Activated CD8-positive, alpha-beta memory T cell treated with anti-CD3 and anti-CD28 coated beads for 4 hours (primary cell): ENCODE measurements at places on chromosomes 1 and 21.
A peak's percentile ranks its signal among the peaks of the same experiment; 100 is the strongest.

DNA sequence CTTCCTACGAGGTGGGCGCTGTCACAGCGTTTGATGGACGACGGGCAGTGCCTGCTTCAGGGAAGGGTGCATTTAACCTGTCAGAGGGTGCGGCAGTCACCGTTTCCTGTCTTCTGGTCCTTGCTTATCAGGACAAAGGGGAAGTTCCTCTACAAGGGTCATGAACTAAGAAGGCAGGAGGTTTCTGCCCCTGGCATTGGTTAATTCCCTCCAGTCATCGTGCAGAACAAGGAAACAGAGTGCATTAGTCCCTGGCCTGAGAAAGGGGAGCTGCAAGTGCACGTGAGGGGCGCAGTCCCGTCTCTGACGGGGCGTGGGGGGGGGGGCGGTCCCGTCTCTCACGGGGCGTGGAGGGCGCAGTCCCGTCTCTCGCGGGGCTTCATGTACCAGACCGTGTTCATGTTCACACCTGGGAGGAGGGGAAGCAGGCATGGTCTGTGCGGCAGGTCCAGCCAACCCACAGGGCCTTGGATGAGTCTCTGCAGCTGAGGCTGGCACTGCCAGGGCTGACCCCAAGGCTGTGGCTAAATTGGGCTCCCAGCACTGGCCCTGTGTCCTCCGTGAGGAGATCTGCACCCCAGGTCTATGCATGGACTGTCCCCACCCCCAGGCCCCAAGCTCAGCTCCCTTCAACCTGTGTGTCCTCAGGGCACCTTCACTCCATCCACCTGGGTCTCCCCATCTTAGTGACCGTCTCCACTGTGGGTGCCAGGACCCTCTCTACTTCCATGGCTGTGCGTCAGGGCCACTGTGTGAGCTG is 89.2 kb upstream of the COL6A1 start:
- DNase-seq, result no peak

DNA sequence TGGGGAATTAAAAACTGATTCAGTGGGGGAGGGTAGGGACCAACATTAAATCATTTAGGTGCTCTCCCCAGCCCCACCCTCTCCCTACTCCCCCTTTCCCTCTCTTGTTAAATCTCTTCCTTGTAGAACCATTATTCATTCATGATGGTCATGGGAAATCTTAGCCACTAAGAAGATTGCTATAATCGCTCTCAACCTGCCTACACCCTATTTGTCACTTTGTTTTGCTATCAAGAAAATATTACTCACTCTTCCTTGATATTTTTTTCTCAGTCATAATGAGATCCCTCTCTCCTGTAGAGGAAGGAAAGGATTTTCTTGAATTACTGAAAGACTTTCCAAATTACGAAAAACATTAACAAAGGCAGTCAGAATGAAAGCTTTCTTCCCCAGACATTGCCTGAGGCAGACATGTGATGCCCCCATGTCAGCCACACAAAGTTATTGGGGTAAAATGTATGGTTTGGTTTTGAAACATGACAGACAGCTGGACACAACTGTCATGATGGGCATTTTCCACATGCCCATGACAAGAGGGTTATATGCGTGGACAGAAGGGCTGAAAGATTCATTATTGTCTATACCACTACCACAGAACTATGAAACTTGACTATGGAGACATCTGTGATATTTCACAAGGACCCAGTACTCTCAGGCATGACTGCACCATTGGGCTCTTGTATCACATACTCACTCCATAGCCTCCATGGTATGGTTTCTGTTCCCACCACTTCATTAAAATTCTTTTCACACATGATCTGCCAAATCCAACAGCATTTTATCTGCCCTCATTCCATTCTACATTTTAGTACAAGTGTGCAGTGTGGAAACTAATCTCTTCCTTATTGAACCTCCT is 420.1 kb downstream of the DISC1 start:
- no peak for DNase-seq

DNA sequence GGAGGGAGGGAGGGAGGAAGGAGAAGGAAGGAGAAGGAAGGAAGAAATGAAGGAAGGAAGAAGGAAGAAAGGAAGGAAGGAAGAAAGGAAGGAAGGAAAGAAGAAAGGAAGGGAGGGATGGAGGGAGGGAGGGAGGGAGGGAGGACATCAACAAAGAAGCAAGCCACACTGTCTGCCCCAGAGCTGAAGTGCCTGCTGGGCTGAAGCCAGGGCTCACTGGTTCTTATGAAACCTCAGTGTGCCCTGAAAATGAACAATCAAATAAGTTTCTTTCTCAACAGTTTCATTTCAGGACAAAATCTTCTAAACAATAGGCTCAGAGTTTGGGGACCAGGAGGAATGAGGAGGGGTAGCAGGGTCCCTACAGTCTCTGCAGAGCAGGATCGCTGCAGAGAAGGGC is 21.1 kb downstream of the ARHGEF19 start:
- DNase-seq, result no peak

- no peak for DNase-seq
Observed at GRCh38 chr1:230194525-230194924, 127.5 kb downstream of the GALNT2 start.

DNA sequence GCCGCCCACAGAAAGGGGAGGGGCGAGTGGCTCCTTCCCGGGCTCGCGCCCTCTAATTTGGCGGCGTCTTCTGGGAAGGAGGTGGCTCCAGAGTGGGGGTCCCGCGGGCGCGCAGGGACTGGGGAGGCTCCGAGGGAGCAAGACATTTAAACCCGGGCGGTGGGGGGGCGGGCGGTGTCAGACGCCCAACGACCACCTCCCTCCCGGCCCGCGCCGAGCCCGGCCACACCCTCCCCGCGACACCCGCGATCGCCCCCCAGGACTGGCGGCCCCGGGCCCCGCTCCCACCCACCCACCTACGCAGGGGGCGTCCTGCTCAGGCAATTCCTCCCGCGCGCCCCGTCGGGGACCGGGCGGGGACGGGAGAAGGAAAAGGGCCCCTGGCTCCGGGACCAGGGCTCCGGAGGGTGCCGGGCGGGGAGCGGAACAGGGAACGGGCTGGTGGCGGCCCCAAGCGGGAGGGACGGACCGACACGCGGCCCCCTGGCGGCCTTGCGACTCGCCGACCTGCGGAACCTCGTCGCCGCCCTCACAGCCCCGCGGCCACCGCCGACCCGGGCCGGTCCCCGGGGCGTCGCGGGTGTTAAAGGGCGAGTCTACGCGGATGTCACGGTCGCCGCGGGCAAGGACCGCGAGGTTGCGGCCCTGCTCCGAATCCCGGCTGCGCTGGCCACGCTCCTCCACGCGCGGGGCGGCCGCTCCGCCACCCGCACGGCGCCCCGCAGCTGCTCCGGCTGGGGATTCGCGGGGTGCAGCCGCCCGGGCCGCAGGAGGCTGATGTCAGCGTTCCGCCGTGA is 94.0 kb upstream of the FMN2 start:
- DNase-seq, result no peak

GRCh38 chr1:47751996-47752451 is 245.2 kb downstream of the TRABD2B start:
- DNase-seq, result no peak

- no peak for DNase-seq
Observed at GRCh38 chr21:28325618-28326017, 667.1 kb downstream of the LTN1 start.

GRCh38 chr1:155085504-155086127 is 7.0 kb downstream of the EFNA3 start:
- DNase-seq, result peak; percentile 75

GRCh38 chr1:72946903-72947499 is 664.7 kb upstream of the NEGR1 start:
- DNase-seq, result no peak

GRCh38 chr1:240693036-240693435 is 81.1 kb upstream of the GREM2 start:
- DNase-seq, result no peak

- no peak for DNase-seq
Observed at GRCh38 chr1:35500439-35500838, 56.8 kb downstream of the KIAA0319L start.

GRCh38 chr1:222910699-222911098 is 95.9 kb downstream of the DISP1 start:
- DNase-seq, result no peak

DNA sequence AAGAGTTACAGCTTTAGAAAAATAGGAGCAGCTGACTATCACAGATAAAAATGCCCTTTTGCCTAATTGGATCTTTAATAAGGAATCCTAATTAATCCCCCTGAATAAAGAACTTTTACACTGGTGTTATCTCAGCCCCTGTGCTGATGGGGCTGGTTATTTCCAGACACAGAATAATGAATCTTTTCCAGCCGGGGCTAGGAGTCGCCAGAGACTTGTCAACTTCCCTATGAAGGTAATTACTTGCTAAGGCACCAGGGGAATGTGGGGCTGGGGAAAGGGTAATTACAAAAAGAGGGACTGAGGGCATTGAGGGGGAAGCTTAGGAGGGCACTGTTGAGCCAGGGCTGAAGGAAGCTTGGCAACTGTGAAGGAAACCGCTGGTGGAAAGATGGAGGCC is 34.5 kb downstream of the HMGB4 start:
- no peak for DNase-seq

GRCh38 chr1:168603501-168604110 is 27.2 kb downstream of the XCL1 start:
- peak; percentile 27 for DNase-seq

DNA sequence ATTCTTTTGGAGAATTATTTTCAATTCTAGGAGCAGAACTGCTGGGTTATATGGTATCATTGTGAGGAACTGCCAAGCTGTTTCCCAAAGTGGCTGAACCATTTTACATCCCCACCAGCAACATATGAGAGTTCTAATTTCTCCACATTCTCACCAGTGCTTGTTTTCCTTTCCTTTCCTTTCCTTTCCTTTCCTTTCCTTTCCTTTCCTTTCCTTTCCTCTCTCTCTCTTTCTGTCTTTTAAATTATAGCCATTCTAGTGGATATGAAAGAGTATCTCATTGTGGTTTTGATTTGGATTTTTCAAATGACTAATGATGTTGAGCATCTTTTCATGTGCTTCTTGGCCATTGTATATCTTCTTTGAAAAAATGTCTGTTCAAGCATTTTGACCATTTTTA is 45.3 kb downstream of the RUNX3 start:
- no peak for DNase-seq

DNA sequence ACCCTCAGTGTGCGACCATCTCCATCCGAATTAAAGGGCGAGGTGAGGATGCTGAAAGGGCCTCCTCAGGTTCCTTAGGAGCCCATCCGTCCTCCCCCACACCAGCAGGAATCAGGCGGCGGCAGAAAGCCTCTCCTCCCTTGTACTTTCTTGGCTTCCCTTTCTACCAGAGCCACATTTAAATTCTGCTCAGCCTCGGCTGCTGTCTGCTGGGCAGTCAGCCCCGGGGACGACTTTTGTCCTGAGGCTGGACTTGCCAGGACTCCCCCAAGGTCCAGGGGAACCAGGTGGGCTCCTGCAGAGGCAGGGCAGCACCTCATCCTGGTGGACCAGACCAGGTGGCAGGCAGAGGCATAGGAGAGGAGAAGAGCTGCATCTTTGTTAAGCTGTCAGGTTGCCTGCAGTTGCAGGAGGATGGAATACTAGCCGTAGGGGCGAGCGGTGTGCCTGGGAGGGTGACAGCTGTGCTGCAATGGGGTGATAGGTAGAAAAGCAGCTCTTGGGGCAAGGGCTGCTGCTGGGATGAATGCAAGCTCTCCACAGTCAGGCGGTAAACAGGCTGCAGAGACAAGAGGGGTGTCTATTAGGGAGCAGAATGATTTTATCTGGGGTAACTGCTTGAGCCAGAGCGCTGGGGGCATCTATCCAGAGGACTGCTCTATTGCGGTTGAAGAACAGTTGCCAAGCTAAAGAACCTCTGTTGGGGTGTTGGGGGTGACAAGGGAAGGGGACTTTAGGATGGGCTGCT is 46.2 kb upstream of the WASF2 start:
- DNase-seq, result no peak

DNA sequence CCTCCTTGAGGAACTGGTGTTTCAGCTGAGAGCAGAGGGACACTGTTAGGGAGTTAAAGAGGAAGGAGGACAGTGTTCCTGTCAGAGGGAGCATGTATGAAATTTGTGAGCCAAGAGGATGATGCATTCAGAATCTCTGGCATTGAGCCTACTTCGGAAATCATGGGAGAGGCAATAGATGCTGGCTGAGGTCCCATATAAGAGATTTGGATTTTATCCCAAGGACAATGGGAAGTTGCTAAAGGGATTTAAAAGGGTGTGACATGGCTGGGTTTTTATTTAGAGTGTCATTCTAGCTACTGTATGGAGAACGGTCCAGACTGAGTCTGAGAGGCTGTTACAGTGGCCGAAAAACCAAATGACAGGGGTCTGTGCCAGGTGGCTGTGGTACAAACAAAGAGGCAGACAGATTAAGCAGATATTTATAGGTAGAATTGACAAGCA is 403.2 kb upstream of the B3GALT2 start:
- no peak for DNase-seq

- no peak for DNase-seq
Observed at GRCh38 chr1:24514946-24515345, 12.3 kb downstream of the RCAN3 start.

DNA sequence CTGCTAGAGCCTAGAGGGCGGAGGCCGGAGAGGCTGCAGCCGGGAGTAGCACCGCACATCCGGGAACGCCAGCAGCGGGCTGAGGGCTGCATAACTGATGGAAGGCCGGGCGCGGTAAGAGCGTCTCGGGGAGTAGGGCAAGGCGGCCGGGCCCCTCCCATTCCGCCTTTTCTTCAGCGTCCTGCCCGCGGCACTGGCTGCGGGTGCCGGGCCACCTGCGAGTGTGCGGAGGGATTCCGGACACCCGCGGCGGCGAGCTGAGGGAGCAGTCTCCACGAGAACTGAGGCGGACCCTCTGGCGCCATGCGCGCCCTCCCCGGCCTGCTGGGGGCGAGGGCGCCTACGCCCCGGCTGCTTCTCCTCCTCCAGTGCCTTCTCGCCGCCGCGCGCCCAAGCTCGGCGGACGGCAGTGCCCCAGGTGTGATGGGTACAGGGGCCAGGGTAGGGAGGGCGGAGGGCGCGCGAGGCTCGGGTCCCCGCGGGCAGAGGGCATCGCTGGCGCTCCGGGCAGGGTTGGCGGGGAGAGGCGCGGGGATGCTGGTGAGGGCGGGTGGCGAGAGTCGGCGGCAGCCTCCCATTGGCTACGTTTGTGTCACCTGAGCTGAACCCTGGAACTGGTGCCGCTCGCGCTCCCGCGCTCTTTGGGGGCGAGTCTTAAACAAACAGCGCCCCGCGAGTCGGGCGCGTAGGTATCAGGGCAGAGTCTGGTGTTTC is 334.4 kb downstream of the SRGAP2C start:
- DNase-seq, result peak; percentile 58

- DNase-seq, result no peak
Observed at GRCh38 chr1:45221716-45222115, 15.3 kb upstream of the ZSWIM5 start.

- no peak for DNase-seq
Observed at GRCh38 chr1:30852026-30852425, 56.5 kb downstream of the SDC3 start.

DNA sequence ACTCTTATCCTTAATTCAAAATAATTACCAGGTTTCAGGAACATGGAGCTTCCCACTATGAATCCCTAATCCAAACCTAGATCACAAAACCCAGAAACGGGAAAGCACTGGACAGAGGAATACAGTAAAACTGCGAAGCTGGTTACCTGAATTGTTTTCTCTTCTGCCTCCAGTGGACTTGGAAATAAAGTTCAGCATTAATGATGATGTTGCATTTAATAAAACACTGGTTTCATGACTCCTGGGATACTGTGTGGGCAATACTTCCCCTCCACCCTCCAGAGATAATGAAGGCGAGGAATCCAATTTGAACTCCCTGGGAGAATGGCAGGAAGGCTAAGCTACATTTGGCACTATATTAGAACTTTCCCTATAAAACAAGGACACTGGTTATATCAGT is 65.1 kb downstream of the WLS start:
- no peak for DNase-seq
